ENCODE measurements at places on chromosomes 2 and 18. TPM values are rescaled to one million over a fixed set of nuclear protein-coding genes. Genes with fewer than 3 reads are reported as not detected.

The REG3G gene
- total RNA-seq, result not detected

The RGPD3 gene
- total RNA-seq, result 0.34 TPM

The CUL3 gene
- 75.0 TPM for total RNA-seq

The NEMP2 gene
- 19.5 TPM for total RNA-seq

The SFXN5 gene
- total RNA-seq, result 7.4 TPM

The GREB1 gene
- total RNA-seq, result 1.5 TPM

The DSEL gene
- total RNA-seq, result 0.13 TPM

DNA sequence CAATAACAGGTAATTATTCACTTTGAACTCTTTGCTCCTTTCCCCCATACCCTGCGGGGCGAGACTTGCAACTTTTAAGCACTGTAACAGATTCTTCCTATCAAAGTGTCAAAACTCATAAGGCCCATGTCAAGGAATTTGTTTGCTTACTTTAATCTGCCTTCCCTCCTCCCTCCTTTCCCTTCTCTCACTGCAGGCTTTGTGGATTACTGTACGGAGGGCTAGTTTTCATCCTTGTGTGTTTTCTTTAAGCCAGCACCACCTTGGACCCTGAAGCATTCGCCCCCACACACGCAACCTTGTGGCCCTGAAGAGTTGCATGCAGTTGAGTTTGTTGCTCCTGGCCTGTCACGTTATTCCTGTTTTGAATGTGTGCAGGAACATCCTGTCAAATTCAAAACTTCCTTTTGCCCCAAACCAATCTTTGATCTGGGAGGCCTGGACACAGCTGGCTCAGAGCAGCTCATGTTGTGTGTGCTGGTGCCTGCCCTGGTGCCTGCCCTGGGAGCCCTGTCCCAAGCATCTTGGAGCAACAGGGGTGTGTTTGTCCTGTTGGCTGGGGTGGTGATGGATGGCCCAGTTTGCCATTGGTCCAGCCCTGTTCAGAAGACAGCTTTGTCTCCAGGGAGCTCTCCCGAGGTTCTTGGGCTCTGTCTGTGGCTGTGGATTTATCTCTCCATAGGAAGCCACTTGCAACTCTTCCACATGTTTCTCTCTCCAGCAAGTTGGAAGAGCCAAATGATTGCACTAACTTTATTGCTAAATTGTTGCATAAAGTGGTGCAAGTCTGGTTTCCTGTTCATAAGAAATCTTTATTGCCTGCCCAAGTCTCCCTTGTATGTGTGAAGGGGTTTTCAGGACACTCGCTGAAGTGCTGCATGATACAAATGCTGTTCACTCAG lies 199.6 kb downstream of the VAPA start:
- no peak for DNase-seq

DNA sequence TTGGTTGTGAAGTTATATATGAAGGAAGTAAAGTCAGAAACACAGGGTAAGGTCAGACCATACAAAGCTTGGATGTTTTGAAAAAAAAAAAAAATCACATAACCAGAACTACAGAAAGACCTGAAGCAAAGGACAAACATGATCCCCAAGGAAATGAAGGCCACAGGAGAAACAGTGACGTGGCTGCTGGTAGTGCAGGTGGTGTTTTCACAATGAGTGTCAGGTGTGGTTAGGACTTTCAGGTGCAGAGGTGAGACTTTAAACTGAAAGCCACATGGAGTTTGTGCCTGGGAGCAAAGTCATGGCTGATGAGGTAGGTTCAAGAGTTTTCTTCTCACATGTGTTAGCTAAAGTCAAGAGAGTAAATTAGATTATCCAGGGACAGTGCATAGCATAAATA lies 270.7 kb downstream of the PIEZO2 start:
- DNase-seq, result no peak

- no peak for DNase-seq
These were observed 38.6 kb downstream of the MARCO start for GRCh38 chr2:118980573-118980972.

- no peak for DNase-seq
These were observed 162.6 kb downstream of the FMNL2 start for GRCh38 chr2:152497481-152498052.

- no peak for DNase-seq
These were observed 2.0 kb upstream of the HS1BP3 start for GRCh38 chr2:20652673-20653575.

GRCh38 chr18:6150430-6150829 lies 255.1 kb upstream of the TMEM200C start:
- no peak for DNase-seq

GRCh38 chr2:189238903-189239302 lies 59.3 kb upstream of the COL5A2 start:
- no peak for DNase-seq

- DNase-seq, result no peak
These were observed 30.8 kb downstream of the LPIN1 start for GRCh38 chr2:11777066-11777782.

GRCh38 chr2:99797475-99797874 lies 307.7 kb upstream of the REV1 start:
- no peak for DNase-seq

DNA sequence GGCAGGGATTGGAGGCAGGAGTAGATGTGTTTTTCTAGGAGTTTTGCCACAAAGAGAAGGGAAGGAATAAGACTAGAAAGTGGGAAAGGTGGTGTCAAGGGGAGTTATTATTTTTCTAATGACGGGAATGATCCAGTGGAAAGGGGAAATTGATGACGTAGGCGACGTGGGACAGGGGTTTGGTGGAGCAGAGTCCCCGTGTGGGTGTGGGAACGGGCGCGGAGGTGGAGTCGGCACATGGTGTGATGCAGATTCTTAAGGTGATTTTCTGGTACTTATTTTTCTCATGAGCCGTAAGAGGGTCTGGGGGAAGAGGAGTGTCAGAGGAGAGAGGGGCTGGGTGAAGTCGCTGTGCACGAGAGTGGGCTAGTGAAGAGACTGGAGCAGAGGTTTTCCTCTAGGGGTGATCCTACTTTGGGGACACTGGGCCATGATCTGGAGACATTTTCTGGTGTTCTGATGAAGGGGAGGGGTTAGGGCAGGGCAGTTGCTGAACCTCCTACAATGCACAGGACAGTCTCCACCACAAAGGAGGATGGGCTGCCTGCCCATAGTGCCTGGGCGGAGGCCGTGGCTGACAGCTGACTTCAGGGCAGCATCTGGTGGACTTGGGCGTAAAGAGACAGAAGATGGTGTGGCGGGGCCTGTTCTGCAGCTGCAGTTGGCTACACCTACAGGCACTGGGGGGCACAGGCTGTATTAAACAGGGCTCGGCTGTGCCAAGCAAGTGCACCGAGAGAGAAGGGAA lies 30.0 kb downstream of the TRAF3IP1 start:
- no peak for DNase-seq

DNA sequence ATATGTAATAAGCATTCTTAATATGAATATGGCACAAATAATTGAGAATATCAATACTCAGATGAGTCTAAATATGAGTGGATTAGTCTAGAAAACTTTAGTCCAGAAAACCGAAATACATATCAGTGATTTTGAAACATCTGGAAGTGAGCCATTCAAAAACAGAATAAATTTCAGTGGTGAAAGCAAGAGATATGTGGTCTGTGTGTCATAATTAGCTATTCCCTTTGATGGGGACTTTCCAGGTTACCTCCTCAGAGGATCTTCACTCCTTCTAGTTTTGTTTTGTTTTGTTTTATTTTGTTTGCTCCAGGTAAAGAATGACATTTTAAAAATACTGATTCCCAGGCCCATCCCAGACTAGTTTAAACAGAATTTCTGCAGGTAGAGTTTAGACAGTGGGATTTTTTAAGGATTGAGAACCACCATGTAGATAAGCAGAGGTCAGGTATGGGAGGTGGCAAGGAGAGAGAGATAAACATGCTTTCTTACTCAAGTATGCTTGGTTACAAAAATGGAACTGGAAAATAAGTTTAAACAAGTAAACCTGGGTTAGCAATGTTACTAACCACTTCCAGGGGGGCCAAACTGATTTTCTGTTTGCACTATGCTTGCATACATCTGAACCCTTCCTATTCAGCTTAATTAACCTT lies 70.7 kb downstream of the NABP1 start:
- no peak for DNase-seq

GRCh38 chr2:99238599-99238998 lies 16.9 kb downstream of the LYG2 start:
- no peak for DNase-seq

DNA sequence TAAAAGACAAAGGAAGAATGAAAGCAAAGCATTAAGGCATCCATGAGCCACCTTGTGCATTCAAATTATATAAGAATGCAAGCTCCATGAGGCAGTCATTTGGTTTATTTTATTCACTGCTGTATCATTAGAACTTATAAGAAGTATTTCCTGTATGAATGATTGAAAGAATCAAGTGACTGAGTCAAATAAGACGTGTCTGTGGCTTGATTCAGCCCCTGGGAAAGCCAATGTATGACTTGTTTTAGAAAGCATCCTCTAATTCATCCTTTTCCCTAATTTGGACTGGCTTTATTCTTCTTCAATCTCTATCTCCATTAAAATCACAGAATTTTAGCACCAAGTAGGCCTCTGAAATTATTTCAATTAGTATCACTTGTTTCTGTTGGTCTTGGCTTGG lies 461.1 kb downstream of the LPIN1 start:
- no peak for DNase-seq

- DNase-seq, result no peak
These were observed 298.9 kb downstream of the XIRP2 start for GRCh38 chr2:167187049-167187727.

DNA sequence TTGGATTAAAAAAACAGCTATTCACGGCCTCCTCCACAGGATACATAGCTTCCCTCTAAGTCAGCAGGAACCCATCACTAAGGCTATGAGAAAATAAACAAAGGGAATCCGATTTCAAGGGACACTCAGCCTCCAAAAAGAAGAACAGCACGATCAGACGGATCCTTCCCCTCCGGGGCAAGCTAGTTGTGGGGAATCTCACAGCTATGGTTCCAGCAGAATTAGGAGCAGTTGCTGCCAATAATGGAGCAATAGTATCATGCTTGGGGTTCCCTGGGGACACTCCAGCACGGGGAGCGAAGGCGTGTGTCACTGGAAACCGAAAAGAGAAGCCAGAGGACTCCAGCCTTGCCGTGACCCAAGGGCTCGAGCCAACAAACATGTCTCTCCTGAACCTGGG lies 163.1 kb downstream of the TTC32 start:
- DNase-seq, result no peak

- no peak for DNase-seq
These were observed 558.8 kb upstream of the CDH2 start for GRCh38 chr18:28735731-28736130.

DNA sequence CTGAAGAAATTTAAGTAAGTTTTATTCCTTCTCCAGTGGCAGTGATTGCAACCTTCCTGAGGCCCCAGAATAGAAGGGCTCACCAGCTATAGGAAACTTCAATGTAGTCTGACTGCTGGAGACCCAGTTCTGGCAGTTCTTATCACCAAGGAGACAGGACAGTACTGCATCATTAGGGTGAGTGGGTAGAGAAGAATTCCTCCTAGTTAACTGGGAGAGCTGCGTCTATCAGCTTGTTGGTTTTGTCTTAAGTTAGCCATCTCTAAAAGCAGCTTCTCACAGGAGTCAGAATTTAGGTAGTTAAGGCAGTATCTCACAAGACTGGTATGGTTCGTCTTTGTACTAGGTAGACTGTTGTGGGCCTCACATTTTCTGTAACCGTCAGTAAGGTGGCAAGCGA lies 3.3 kb upstream of the MSTN start:
- DNase-seq, result no peak

DNA sequence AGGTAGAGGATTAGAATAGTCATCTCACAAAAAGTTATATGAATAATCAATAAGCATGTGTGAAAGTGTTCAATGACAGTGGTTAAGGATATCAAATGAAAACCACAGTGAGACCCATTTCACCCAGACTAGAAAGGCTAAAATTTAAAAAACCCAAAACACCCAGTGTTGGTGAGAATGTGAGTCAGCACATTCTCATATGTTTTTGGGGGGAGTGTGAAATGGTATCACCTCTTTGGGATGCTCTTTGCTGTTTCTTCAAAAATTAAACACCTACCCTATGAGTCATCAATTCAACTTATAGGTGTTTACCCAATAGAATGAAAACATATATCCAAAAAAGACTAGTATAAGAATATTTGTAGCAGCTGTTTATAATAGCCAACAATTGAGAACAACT lies 69.8 kb downstream of the MAP3K20 start:
- DNase-seq, result no peak

DNA sequence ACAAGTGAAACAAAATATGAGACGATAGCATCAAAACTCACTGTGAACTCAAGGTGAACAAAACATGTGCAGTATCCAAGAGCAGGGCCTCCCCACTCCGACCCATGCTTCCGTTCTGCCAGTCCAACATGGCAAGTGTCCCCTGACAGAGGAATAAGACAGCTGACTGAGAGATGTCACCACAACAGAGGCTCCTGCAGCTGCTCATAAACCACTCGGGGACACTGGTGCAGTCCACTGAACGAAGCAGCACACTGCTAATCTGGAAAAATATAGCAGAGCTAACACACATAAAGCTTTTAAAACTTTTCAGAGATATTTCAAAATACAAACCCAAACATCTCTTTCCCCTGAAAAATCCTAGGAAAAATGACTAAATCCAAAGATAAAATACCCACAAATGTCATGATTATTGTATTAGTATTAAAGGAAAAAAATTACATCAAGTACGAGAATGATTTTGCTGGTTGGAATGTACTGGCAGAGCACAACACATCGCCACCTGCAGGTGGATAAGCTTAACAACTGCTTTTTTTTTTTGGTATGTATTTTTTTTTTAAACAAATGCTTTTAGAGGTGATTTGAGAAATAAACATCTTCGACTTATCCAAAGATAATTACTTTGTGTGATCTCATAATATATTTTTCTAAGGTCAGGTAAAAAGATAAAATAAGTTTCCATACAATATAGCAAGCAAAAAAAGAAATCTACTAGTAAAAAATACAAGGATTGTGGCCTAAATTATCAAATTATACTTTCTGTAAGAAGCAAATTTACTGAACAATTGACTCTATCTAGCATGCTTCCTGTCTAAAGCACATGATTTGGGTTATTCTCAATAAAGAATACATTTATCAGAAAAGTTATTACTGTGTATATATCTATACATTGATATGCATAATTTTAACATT lies 18.6 kb downstream of the THADA start:
- DNase-seq, result peak; percentile 40

DNA sequence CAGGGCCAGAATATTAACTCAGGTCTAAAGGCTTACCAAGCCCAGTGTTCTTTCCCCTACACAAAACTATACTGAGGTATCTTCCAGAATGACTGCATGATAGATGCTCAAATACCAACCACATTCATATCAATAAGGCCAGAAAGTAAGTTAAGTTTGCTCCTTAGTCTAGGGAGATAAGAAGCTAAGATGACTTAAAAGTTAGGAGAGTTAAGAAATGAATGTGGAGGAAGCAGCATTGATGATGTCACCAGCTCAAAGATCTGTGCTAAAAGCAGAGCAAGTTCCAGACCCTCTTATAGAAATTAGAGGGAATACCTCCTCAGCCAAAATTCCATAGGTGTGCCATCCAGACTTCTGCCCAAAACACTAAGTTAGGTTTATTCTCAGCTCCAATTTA lies 6.1 kb downstream of the PPP4R1 start:
- DNase-seq, result no peak

GRCh38 chr2:16881122-16881521 lies 215.5 kb upstream of the CYRIA start:
- DNase-seq, result no peak

Measured in activated CD8-positive, alpha-beta T cell treated with anti-CD3 and anti-CD28 coated beads for 36 hours (primary cell).